ENCODE measurements at places on chromosomes 5 and 9.

GRCh38 chr9:68429631-68430030 lies 73.2 kb downstream of the PGM5 start:
- DNase-seq, result no peak

DNA sequence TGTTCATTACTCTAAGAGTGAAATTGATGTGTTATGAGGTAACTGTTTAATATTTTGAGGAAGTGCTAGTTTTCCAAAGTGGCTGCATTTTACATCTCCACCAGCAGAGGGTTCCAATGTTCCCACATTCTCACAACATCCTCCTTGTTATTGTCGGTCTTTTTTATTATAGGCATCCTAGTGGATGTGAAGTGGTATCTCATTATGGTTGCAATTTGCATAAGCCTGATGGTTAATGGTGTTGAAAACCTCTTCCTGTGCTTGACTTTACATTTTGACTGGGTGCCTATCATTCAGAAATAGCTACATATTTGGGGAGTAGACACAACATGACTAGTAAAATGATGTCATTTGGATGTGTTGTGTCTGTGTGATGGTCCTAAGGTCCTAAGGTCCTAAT lies 143.6 kb downstream of the MRPS30 start:
- no peak for DNase-seq

- no peak for DNase-seq
Measured at GRCh38 chr9:37575511-37575914, 667 bp downstream of the FBXO10 start.

GRCh38 chr9:35385042-35385441 lies 104.9 kb upstream of the RUSC2 start:
- no peak for DNase-seq

DNA sequence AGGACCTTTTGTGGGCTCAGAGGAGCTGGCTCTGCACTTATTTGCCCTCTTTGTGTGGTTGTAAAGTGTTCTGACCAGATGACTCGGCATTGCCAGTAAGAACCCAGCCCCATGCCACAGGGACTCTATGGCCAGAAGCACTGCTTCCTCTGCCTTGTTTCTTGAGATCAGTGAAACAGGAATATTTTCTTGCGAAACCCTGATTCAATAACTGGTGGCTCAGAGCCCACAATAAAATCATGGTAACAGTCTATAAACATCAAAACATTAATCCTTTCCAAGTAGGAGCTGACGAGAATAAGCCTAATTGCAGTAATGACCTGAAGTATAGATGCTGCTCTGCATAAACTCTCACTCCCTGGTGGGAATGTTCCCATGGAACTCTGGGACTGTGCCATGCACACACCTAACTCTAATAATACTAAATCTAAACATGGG lies 344.3 kb downstream of the ZNF608 start:
- DNase-seq, result no peak

- DNase-seq, result no peak
Measured at GRCh38 chr5:15425766-15426165, 74.2 kb upstream of the FBXL7 start.

GRCh38 chr5:90889325-90889600 lies 330.7 kb downstream of the ADGRV1 start:
- no peak for DNase-seq

GRCh38 chr9:137030538-137031527 lies 1.1 kb downstream of the FUT7 start:
- peak; percentile 74 for DNase-seq

DNA sequence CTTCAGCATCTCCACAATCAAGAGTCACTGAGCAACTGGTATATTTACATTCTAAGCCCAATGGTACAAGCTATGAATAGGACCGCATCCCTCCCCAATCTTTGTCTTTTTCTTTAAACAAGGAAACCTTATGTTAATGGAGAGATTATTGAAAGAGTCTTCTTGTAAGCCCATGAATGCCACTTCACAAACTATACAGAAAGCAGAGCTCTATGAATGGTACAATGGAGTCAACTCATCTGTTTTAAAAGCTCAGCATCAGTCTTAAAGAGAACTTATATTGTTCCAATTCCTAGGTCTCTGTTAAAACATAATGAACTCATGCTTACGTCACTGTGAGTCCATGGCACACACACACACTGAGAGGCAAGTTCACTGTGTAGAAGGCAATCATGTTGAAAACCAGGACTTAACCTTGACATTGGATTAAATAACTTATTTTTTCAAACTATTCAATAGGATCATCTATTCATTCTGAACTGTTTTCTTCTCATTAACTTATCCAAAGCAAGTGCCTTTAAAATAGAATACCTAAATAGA lies 4.5 kb downstream of the NREP start:
- no peak for DNase-seq

GRCh38 chr9:2227144-2227867 lies 212.2 kb downstream of the SMARCA2 start:
- no peak for DNase-seq

DNA sequence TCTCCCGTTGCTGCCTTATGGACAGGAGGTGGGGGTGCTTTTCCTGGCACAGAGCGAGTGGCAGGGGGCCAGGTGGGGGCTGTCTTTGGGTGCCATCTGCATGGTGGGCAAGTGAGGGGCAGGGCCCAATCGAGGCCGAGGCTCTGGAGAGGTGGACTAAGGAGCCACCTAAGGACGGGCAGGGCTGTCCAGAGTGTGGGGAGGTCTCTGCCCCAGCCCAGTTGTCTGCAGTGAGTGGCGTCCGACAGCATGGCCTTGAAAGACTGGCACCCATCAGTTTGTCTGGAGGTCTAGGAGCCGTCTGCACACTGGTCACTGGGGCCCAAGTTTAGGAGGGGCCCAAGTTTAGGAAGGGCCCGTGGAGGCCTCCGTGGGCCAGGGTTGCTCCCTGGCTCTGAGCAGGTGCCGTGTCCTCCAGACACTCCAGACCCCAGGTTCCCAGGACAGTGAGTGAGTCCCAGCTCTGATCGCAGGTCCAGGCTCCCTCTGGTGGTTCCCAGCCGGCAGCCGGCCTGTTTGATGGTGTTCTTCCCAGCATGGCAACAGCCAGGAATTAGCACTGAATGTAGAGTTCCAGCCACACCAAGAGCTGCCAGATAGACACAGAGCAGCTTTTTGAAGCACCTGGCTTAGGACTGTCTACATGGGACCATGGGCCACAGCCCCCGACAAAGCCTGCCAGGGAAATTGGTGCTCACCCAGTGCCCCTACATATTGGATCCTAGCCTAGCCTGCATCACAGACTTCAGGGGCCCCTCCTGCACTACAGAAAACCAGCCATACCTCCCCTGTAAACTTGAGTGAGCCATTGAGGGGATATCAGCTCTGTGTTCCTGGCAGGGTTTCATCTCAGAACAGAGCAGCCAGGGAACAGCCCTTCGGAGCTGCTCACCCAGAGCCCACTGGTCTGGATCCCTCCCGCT lies 120.9 kb downstream of the WNK2 start:
- no peak for DNase-seq

- no peak for DNase-seq
Measured at GRCh38 chr9:6551136-6551535, 94.4 kb downstream of the GLDC start.

DNA sequence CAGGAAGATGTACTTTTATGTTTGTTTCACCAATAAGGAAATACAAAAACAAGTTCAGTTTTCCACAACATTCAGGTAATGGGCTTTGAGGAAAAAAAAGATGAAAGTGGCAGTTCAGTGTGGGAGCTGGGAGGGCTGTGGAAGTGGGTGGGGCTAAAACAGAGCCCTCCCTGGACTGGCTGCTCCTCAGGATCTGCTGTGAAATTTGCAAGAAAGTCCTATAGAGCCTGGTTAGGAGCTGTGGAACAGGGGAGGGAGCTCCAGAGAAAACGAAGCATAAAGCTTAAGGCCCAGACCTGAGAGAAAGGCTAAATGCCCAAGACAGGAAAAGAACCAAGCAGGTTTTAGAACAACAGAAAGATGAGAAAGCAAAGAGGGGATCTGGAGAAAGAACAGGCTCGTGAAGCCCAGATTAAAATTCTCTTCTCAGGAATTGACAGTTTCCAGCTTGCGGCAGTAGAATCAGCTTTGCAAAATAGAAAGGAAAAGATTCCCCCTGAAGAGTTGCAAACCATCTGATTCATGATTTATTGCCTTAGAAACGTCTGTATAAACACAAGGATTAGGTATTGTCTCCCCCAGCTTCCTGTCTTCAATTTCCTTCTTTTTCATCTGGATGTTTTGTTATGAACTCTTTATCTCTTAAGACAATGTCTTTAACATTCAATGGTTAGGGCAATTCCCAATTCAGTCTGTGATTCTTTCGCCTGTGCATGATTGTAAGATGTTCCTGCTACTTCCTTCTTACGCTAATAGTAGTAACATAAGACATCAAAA lies 26.3 kb upstream of the CRHBP start:
- no peak for DNase-seq

- no peak for DNase-seq
Measured at GRCh38 chr5:121445511-121445910, 406.2 kb upstream of the FTMT start.

DNA sequence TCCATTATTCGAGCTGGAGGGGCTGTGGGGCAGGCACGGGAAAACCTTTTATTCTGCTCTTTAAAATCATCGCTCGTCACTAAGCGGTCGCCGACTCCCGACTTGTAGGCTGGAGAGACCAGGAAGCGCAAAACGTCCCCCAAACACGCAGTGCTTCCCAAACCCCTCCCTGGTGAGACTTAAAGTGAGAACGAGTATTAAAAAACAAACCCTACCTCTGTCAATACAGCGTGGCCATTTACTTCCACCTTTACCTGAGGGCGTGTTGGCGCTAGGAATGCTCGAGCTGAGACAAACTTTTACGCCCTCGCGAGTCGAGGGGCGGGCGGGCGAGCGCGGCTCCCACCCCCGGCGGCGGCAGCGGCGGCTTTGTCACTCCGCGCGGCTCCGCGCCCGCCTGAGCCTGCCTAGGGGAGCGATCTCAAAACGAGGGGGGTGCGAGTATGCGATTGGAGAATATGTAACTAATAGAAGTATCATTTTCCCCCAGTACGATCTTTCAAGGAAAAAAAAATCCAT lies at the start of gene NR2F1-AS1:
Gene NR2F1-AS1, minus strand, starts transcription at position 293 of the 519 bp plus-strand sequence.
- no peak for DNase-seq

DNA sequence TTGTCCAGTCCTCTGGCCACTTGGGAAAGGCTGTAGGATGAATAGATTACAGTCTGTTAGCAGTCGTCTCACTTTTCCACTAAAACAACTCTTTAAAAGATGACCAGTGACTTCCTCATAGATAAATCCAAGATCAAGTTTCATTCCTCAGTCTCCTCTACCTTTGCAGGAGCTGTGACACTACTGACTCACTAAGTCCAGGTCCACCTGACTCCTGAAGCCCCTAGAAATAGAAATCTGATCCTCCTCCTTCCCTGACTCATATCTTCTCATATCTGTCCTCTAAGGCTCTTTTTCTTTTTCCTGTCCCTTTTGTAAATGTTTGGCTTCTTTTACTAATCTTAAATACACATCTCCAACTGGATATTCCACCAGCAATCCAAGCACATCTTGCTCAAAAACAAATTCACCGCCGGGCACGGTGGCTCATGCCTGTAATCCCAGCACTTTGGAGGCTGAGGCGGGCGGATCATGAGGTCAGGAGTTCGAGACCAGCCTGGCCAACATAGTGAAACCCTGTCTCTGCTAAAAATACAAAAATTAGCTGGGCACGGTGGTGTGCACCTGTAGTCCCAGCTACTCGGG lies 2.6 kb downstream of the CCDC125 start:
- no peak for DNase-seq

DNA sequence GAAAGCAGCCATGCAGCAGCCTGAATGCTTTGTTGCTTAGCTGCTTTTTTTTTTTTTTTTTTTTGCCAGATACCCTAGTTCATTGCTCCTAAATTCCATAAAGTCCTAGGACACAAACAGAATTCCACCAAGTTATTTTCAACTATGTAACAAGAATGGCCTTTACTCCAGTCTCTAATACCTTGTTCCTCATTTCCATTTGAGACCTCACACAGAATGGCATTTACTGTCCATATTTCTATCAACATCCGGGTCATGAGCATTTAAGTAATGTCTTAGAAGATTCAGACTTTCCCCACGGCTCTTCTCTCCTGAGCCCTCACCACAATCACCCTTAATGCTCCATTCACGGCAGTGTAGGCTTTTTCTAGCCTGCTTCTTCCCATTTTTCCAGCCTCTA lies 31.7 kb upstream of the FBXW11 start:
- no peak for DNase-seq

- no peak for DNase-seq
Measured at GRCh38 chr5:147046281-147046680, 167.7 kb upstream of the PPP2R2B start.

DNA sequence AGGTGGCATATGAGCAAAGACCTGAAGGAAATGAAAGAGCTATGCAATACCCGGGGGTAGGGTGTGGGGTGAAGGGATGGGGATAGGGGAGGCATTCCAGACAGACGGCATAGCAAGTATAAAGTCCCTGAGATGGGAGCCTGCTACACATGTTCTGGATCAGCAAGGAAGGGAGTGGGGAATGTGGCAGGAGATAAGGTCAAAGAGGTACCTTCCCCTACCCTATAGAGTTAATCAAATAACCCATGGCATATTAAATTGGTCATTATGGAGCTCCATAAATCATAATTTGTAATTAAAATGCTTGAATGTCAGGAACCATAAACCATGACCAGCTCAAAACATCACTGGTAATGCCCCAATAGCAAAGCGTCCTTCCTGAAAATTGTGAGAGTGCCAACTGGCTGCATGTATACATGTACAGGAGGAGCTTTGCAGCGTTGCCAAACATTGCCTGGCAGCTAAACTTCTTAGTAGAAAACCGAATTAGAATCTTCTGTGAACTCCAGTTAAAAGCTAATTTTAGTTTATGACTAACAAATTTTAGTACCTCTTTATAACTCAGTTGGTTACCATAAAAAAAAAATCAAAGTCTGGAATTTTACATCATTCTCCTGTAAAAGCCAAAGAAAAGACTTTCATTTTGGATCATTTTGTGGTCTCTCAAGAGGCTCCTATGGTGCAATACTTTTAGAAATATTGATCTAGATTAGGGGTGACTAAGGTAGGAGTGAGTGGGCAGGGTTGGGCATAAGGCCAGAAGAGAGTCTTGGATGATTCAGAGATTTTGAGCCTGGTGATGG lies 4.7 kb downstream of the DNAI1 start:
- DNase-seq, result no peak

DNA sequence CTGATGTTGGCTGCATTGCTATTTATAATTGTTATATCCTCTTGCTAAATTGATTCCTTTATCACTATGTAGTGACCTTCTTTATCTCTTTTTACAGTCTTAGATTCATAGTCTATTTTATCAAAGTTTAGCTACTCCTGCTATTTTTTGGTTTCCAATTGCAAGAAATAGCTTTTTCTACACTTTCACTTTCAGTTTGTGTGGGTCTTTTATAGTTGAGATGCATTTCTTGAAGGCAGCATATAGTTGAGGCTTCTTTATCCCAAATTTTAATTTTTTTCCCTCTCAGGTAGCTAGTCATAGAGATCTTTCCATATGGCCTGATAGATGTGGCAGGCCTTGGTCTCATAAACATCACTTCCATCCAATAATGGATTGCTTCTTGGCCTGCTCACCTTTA lies 228.5 kb downstream of the COMMD10 start:
- no peak for DNase-seq

- no peak for DNase-seq
Measured at GRCh38 chr9:105291422-105291859, 47.0 kb downstream of the SLC44A1 start.

Measured in activated CD4-positive, alpha-beta T cell treated with anti-CD3 and anti-CD28 coated beads, Interleukin-2, amount 10 ng/mL, durations not matched to agents 24 days and 14 days (primary cell).